ENCODE measurements at places on chromosomes 1 and 21.

DNA sequence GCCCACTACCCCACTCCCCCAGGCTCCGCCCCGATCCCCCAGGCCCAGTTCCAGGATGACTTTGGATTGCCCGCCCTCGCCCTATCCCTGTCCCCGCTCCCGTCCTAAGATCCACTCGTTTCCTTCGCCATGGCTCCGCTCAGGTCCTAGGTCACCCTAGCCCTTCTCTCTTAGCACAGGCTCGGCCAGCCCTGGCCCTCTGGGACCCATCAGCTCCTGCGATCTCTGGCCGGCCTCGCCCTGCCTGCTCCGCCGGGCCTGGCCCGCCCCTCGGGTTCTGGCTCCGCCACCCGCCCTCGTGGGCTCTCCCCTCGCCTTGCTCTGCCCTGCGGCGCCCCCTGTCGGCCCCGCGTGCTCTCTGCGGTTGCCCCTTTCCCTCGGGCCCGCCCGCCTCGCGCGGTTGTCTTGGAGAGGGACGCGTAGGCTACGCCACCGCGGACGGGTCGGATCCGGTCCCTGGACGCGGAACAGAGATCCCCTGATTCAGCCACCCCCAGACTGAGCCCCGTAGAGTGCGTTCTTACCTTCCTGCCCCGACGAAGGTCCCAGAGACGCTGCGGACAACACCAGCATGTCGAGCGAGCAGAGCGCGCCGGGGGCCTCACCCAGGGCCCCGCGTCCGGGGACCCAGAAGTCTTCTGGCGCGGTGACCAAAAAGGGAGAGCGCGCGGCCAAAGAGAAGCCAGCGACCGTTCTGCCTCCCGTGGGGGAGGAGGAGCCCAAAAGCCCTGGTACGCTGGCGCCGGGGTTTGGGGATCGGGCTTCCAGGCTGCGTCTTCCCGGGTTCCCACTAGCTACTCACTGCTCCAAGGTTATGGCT lies at the start of gene LRRC71:
TSS of gene LRRC71 (plus strand) at position 400 of the 820 bp plus-strand sequence. CDS start at position 572, 172 bp downstream.
- peak; percentile 60 for DNase-seq

- DNase-seq = no peak
Measured at GRCh38 chr1:10429868-10430215, 391 bp upstream of the CENPS start.

DNA sequence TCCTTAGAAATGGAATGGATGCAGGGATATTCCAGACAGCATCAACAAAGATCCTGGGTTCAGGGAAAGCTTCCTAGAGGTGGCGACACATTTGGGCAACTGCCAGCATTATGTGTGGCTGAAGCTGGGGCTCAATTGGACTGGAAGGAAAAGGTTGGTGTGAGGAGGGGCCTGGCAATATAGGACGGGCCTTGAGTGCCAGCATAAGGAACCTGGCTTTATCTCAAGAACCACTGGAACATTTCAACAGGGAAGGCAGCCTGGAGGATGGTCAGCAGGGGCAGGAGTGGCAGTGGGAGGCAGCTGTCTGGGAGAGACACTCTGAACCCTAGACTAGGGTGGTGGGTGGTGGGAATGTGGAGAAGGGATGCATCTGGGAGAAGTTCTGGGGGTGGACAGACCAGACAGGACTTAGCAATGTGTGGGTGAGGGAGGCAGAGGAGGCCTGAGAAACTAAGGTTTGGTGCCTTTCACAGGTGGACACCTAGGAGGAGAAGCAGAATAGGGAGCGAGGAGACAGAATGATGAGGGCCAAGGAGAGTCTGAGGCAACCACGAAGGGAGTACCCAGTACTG lies 3.5 kb downstream of the SH3BGRL3 start:
- DNase-seq = no peak

DNA sequence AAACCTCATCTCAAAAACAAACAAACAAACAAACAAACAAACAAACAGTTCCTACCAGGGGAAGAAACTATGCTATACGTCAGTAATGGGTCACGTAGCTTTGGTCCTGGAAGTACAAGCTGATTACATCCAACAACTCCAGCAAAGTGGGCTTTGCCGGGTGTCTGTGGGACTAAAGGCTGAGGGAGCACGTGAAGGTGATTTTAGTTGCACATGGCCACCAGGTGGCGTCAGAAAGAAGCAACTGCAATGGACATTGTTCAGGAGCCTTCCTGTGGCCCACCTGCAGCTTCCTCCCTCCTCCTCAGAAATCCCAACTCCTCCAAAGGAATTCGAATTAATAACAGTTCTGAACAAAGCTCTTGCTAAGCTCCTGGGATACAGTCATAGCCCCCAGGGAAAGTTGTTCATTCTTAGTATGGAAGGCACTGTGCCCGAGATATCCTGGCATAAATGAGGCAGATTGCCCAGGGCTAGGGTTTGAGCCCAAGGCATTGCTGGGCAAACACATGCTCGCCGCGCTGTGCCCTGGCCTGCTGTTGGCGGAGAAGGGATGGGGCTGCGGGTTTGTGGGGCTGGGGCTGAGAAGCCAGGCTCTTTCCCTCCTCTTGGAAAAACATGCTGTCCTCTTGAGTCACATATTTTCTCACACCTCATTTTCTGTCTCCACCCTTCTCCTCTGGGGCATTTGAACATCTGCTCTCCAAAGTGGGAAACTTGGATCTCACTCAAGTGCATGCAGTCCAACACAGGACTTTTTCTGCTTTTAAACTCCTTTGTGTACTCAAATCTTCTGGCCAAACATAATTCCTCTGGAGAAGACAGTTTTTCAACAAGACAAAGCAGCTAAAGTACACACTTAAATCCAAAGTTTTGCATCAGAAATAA lies 28.6 kb downstream of the AKNAD1 start:
- peak; percentile 75 for DNase-seq

DNA sequence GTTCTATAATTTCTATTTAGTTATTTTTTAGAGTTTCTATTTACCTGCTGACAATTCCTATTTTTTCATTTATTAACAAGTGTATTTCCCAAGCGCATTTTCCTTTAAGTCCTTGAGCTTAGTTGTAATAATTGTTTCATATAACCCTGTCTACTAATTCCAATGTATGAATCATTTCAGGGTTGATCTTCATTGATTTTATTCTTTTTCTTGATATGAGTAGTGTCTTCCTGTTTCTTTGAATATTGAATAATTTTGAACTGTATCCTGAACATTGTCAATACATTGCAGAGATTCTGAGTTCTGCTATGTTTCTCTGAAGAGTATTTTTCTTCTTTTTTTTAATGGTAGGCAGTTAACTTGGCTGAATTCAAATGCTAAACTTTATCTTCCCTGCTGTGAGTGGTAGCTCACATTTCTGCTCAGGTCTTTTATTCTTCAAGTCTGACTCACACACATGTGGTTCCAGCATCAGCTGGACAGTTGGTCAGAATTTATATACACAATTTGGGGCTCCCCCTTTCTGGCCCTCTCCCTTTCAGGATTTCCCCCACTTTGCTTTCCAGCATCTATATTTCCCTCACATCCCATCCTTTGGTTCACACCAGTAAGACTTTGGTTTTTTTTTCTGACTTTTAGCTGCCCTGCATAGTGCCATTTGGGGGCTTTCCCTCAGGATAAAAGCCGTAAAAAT lies 54.4 kb upstream of the WDR26 start:
- DNase-seq = no peak

DNA sequence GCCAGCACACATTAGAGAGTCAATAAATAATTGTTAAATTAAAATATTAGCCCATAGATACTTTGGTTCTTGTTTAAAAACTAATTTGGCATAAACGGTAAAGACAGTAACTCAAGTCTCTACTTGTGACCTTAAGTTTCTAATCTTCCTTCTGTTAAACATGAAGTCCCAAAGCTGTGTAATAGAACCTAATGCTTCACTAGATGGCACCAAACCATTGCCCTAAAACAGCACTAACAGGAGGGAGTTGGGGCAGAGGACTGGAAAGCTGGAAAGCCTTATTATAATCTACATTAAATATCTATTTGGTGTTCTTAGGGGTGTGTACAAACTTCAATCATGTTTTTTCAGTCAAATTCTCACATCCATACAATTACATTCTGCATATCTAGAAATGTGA lies 176.7 kb downstream of the OLFM3 start:
- peak; percentile 53 for DNase-seq

- no peak for DNase-seq
Measured at GRCh38 chr1:248810727-248811513, 14.8 kb downstream of the SH3BP5L start.

DNA sequence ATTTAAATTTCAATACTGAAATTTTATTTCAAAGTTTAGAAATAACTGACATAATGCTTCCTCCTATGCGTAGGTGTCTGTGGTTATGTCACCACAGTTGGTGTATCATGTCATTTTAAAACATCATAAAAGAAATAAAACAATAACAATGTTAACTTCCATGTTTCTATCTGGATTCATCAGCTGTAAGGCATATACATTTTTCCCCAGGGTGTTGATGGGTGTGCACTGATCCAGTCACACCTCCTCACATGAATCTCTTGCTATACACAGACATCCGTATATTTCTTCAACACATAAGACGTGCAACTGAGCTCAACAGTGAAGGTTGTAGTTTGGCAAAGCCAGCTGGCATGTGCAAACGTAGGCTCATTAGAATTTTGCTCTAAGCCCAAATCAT lies 6.2 kb downstream of the KCNA3 start:
- DNase-seq = no peak

DNA sequence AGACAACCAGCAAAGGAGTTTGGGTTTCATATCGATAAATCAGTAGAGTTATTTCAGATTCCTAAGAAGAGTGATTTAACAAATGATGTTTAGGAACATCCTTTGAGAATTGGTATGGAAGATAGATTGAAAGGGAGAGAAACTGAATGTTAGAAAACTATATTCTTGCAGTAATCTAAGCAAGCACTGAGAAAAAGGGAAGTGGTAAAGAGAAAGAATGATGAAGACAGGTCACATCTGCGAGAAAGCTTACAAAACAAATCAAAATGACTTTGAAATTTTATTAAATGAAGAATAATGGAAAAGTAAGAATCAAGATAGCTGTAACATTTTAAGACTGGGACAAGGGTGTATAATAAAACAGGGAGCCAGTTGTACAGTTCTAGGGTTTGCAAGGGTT lies 177.0 kb downstream of the HS2ST1 start:
- no peak for DNase-seq

- DNase-seq = peak; percentile 54
Measured at GRCh38 chr1:43530483-43531106, at the start of gene PTPRF. Gene PTPRF (plus strand): TSS chr1:43530883. CDS start chr1:43545076, 14,193 bp downstream.

DNA sequence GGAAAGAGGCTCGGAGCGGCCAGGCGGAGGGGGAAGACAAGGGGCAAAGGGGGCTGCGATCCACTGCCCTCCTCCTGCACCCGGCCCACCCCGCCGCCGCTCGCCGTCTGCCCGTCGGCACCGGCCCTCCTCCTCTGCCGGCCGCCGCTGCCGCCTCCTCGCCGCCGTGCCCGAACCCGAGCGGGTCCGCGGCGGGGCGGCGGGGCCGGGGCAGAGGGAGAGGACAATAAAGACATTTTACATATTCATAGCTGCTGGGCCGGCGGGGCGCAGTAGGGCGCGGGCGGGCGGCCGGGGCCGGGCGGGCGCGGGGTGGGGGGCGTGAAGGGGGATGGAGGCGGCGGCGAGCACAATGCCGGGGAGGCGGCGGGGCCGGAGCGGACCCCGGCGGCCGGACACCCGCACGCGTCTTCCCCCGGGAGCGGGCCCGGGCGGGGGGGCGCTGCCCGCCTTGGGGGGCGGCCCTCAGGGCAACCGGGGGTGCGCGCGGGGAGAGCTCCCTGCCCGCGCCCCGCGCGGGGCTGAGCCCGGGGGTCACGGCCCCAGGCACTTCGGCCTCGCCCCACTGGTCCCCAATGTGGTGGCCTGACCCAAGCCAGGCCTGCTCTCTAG lies 546 bp downstream of the POU2F1 start:
- no peak for DNase-seq

DNA sequence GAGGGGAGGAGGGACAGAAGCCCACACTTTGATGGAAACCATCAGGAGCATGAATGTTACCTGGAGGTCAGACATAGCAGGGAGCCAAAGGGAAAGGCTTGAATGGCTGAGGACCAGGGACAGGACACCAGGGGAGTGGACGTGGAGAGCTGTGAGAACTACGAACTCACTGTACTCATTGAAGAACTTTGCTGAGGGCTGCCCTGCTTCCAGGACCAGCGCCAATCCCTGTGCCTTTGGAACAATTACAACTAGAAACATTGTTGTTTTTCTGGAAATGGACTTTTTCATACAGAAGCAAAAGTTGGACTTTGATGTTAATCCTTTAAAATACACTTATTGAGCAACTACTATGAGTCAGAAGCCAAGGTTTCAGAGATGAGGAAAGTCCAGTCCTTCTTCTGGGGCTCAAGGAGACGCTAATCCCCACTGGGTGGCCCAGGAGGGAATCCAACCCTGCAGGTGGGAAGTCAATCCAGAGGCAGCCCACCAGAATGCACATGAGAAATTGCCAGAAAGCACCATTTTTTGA lies 12.9 kb downstream of the TSPAN2 start:
- DNase-seq = no peak

DNA sequence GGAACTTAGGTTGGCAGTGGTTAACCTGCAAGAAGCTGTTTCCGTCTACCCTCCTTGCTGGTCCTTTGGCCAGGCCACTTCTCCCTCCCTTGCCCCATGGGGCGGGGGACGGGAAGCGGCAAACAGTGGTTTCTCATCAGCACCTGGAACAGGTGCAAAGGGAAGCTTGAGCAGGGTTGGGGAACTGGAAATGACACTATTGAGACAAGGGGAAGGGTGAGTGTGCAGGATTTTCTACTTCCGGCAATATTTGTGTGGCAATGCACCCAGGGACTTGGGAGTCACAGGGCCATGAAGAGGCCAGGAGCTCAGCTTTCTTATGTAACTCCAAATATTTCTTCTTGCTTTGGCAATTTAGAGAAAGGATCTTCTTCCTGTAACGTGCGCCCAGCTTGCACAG lies 29.0 kb upstream of the SARS1 start:
- DNase-seq = no peak

GRCh38 chr1:9910076-9910422 lies at the start of gene CTNNBIP1:
Gene CTNNBIP1 (minus strand): TSS chr1:9910269. CDS start chr1:9872064, 38,205 bp downstream.
- no peak for DNase-seq

DNA sequence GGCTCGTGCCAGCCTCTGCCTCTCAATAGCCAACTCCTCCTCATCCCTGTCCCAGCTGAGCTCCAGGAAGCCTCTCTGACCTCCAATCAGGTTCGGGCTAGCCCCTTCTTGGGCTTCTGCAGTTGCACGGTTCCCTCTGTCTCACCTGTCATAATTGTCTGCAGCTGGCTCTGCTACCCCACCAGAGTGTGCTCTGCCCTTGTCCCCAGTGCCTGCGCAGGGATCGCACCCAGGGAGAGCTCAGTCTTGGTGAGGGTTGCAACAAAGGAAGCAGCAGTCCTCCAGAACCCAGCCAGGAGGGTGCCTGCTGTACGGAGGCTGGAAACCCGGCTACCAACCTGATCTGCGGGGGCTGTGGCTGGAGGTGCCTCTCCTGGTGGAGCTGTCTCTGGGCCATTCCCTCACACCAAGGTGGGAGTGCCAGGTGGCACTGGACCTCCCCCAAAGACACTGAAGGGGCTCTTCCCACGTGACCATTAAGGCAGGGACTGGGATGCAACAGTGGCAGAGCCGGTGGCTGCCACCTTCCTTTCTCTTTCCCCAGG lies 63.5 kb upstream of the DMRTB1 start:
- DNase-seq = no peak

GRCh38 chr1:54845772-54846171 lies 41.2 kb downstream of the DHCR24 start:
- no peak for DNase-seq

Measured in COR-L47 (cell line).